NCI-H82 (cell line): ENCODE measurements at places on chromosomes 16 and 17.

DNA sequence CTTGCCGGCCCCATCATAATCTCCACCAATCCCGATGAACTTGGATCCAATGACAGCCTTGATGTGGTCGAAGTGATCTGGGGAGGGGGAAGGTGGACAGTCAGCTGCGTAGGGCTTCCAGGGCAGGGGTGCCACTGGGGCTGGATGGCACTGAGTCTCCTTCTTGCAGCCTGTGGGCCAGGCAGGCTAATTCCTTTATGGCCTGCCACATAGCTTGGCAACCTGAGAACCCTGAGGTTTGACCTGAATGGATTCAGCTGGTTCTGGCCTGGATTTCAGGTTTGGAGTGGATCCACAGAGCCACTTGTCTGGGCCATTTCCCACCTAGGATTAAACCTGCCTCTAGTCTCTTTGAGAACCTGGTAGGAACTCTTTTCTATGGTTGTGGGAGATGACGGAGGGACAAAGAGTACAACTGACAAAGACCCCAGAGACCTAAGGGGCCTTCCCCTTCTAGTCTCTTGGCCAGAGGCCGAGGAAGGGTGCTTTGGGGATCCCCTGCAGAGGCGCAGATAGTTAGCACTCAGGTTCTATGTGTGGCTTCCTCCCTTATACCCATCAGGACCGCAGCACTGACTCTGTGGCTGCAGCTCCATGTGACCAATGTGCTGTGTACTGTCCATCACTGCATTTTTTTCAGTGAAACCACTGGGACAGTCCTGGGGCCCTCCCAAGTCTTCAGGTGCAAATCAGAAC, 9.2 kb upstream of the DPEP3 start:
- no peak for DNase-seq

GRCh38 chr17:28494445-28495188, 11.5 kb upstream of the FOXN1 start:
- DNase-seq, result peak; percentile 89

DNA sequence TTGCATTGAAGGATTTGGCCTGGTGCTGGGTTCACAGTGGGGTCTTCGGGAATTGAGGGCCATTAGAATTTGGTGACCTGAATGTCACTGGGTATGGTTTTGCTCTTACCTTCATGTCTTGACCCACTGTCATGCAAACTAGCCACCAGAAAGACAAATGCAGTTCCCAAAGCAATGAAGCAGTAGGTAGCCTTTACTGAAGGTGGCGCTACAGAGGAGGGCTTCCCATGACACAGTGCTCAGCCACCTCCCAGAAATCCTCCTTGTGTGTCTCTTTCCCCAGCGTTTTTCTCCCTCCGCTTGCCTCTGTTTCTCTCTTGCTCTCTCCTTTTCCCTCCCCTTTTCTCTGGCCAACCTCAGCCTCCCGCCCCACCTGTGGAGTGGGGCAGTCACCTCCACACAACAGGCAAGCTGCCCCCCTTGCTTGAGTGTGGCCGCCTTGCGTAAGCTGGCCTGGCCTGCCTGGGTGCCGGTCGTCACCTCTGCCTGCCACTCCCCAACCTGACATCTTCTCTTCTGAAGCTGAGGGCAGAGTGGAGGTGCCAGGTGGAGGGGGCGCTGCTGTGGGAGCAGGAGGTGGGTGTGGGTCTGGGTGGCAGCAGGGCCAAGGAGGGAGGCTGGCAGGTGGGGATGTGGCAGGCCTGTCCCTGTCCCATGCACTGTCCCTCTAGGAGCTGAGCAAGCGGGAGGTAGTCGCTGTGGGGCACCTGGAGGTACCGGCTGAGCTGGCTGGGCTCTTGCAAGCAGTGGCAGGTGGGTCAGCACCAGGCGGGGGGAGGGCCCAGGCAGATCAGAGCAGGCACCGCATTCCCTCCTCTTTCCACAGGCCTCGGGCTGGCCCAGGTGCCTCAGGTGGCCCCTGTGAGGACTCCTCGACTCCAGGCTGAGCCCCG, 34.7 kb downstream of the MYO15A start:
- peak; percentile 71 for DNase-seq

GRCh38 chr16:90018297-90018651, 982 bp downstream of the DBNDD1 start:
- DNase-seq, result no peak

DNA sequence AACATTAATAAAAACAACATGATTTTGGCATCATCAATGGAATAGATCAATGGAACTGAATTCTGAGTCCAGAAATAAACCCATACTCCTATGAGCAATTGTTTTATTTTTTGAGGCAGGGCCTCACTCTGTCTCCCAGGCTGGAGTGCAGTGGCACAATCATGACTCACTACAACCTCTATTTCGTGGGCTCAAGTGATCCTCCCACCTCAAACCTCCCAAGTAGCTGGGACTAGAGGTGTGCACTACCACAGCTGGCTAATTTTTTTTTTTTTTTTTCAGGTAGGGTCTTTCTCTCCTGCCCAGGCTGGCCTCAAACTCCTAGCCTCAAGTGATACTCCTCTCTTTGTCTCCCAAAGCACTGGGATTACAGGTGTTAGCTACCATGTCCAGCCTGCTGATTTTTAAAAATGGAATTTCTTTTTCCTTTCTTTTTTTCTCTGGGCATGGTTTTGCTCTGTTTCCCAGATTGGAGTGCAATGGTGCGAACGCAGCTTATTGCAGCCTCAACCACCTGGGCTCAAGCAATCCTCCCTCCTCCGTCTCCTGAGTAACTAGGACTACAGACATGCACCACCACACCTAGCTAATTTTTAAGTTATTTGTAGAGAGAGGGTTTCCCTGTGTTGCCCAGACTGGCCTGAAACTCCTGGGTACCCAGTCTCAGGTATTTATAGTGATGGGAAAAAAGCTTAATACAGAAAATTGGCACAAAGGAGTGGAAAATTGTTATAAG, 7.3 kb upstream of the PRDM7 start:
- DNase-seq, result no peak

DNA sequence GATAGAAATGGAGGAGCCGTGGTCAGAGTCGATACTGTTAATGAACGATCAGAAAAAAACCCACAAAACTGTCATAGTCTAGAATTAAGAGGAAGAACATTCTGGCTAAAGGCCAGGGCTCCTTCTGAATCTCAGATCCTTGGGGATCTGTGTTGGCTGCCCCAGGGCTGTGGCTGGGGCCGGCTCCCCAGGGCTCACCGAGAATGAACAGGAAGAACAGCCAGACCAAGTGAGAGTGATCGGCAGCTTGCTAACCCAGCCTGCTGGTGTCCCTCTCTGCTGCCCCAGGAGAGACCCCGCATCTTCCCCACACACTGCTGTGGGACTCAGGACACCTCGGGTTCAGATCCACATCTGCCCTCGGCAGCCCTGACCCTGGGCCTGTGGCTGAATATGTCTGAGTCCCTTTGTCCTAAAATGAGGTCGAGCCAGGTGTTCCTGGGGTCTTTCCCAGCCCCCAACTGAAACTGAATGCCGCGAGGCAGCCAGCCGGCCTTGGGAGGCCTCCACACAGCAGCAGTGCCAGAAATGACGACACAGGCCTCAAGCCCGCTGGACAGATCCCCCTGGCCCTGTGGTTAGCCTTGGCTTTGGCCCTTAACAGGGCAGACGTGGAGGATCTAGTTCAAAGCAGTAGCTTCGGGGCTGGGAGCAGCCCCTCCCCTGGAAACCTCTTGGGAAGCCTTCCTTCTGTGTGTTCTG, 23.9 kb upstream of the CLEC18A start:
- no peak for DNase-seq

DNA sequence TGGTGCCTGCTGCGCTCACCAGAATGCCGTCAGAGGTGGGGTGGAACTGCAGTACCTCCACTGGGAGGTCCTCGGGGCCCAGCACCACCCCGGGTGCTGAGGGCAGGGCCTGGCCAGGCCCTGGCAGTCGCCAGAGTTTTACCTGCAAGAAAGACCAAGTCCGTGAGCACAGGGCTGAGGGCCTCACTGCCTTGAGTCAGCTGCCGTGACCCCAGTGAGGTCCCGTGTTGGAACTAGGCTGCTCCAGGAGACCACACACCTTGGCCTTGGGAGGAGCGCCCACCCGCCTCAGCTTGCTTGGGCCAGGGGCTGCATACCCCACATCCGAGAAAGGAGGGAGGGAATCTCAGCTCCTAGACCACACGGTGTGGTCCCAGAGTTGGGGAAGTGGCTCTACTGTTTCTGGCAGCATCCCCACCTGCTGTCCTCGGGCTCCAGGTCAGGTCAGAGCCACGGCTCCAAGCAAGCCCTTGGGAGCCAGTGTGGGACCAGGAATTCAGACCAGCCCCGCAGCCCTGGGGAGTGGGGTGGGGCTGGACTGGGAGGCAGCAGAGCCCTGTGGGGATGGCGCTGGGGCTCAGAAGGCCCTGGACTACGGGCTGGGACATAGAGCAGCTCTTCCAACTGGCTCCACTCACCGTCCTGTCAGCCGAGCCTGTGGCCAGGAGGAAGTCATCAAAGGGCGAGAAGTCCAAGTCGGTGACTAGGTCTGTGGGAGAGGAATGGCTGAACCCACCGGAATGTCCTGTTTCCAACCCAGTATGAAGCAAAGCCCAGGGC, 8.7 kb downstream of the CORO7 start:
- no peak for DNase-seq

DNA sequence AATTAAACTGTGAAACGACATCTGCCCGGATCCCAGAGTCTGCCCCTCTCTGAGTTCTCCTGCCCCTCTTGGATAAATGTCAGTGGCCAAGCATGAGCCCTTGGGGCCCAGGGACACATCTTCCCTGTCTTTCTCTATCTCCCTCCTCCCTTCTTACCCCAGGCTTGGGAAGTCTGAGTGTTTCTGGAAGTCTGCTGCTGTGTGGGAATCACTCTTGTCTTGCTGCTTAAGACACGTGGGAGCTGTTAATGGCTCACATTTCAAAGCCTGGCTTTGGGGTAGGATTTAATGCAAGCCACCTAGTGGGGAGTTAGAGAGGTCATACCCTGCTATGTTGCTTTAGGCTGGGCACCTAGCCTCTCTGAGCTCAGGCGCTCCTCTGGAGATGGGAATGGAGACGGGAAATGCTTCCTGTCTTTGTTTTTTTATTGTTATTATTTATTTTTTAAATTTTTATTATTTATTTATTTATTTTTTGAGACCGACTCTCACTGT, 218.5 kb upstream of the CIBAR2 start:
- DNase-seq, result peak; percentile 90

DNA sequence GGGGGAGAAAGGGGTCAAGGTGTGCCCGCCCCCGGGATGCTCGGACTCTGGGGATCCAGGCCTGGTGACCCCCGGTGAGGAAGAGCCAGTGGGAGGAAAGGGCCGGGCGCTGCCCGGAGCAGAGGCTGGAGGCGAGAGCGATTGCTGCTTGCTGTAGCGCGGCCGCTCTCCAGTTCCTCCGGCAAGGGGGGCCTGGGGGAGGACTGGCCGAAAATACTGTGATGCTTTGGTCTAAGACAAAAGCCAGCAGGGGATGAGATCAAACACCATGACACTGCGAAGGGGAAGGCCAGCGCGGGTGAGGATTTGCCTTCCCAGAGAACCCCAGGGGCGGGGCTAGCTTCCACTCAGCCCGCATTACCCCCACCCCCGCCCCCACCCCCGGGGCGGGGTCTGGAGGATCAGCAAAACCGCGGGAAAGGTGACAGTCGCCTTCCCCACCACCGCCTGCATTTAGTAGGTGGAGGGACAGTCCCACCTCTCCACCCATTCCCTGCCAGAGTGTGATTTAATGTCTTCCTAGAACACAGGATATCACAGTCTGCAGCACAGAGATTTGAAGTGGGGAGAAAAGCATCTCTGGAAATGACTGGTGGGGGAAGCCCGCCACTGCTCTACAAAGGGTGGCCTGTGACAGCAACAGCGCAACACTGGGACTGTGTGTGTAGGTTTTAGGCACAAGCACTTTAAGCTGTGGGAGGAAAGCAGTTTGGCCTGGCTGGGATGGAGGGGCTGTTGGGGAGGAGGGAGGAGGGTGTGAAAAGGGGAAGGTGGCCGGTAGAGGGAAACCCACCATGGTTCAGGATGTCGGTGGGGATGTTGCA, 25.7 kb downstream of the MRC2 start:
- peak; percentile 98 for DNase-seq

GRCh38 chr16:106623-107324, 28.7 kb downstream of the MPG start:
- DNase-seq, result peak; percentile 83

- peak; percentile 32 for DNase-seq
Observed at GRCh38 chr16:51159865-51160264, 8.8 kb upstream of the SALL1 start.

DNA sequence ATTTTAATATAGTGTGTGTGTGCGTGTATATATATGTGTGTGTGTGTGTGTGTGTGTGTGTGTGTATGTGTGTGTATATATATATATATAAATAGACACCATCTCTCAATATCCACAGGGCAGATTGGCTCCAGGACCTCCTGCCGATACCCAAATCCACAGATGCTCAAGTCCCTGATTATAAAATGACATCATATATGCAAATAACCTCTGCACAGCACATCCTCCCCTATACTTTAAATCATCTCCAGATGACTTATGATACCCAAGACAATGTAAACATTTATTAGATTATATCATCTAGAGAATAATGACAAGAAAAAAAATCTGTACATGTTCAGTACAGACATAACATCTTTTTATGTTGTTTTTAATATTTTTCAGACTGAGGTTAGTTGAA, 7.8 kb downstream of the DUSP3 start:
- no peak for DNase-seq

DNA sequence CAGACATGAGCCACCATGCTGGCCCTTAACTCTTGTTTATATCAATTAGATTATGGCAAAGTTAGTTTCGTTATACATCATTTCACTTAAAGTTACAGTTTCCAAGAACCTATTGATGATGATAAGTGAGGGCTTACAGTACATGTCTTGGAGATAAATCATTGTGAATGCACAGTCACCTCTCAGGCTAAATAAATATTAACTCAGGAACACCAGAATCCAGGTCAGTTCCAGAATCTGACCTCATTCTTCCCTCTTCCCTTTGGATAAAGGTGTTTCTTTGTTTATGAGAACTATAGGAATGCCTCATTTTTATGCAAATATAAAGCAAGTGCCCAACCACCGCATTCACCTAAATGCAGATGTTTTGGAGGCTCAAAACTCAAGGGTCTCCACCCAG, 48.4 kb upstream of the CRYM start:
- no peak for DNase-seq

GRCh38 chr17:12812877-12813276, 23.6 kb downstream of the ARHGAP44 start:
- DNase-seq, result no peak
